ENCODE measurements at places on chromosomes 3 and 15. TPM values are rescaled to one million over a fixed set of nuclear protein-coding genes. Genes with fewer than 3 reads are reported as not detected.

IL12A gene
- 1.7 TPM for total RNA-seq

SEMA3F gene
- 7.8 TPM for total RNA-seq

HESX1 gene
- not detected for total RNA-seq

CX3CR1 gene
- not detected for total RNA-seq

ACAD9 gene
- 39.7 TPM for total RNA-seq

NPAP1 gene
- not detected for total RNA-seq

RNF7 gene
- 140 TPM for total RNA-seq

ANKUB1 gene
- not detected for total RNA-seq

APBA2 gene
- 7.2 TPM for total RNA-seq

INSYN1 gene
- not detected for total RNA-seq

C2CD4B gene
- total RNA-seq: not detected

PPM1L gene
- total RNA-seq: not detected

LRRIQ4 gene
- not detected for total RNA-seq

SH2D7 gene
- not detected for total RNA-seq

IL20RB gene
- 34.0 TPM for total RNA-seq
